Type B pancreatic cell (in vitro differentiated cells): ENCODE measurements at places on chromosomes 12 and 14. TPM values are rescaled to one million over a fixed set of nuclear protein-coding genes. Genes with fewer than 3 reads are reported as not detected.

DNA sequence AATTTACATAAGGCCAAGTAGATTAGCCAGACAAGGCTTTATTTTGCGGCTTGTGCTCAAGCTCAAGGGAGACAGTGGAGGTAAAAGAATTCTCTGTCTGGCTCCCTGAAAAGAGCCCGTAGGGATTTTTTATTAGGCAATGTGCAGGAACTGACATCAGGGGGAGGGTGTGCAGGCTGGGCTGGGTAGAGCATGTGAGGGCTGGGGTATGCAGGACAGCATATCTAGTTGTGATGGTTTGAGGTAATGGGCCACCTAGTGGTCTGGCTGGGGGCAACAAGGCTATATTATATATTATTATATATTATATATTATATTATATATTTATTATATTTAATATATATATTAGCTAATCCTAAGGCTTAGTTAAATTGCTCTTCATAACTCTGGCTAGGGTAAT is 102.1 kb downstream of the TMEM117 start:
- no peak overlapping the region for H3K4me3 ChIP-seq
- H3K27me3 ChIP-seq: no peaks in the 10 kb centered on the region
- no peaks in the 10 kb centered on the region for H3K36me3 ChIP-seq
- no peak for DNase-seq
- no peak overlapping the region for H3K27ac ChIP-seq

The NINJ2 gene
- 1.2 TPM in 1 of 2 replicates, not detected in the other for total RNA-seq

- DNase-seq: no peak
- no peaks in the 10 kb centered on the region for H3K27me3 ChIP-seq
- no peaks in the 10 kb centered on the region for H3K36me3 ChIP-seq
- H3K27ac ChIP-seq: no peak overlapping the region
- no peak overlapping the region for H3K4me3 ChIP-seq
Observed at GRCh38 chr12:89959179-89959578, 250.5 kb upstream of the ATP2B1 start.

DNA sequence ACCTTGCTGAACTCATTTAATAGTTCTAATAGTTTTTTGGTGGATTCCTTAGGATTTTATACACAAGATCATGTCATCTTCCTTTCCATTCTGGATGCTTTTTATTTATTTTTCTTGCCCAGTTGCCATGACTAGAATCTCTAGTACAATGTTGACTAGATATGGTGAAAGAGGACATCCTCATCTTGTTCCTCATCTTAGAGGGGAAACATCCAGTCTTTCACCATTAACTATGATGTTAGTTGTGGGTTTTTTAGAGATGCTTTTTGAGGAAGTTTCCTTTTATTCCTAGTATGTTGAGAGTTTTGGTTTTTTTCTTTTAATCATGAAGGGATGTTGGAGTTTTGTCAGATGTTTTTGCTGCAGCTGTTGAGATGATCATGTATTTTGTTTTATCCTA is 8.7 kb downstream of the ANKRD13A start:
- H3K4me3 ChIP-seq: no peak overlapping the region
- no peak overlapping the region for H3K27ac ChIP-seq
- H3K4me1 ChIP-seq: peaks cover 7% of the 10 kb centered on the region
- DNase-seq: no peak
- H3K36me3 ChIP-seq: peaks cover 10% of the 10 kb centered on the region
